ENCODE measurements at places on chromosomes 1 and 21.

GRCh38 chr1:111202707-111203623, 2.5 kb upstream of the DENND2D start:
- no peak for DNase-seq

- no peak for DNase-seq
These were observed 3.3 kb upstream of the GBP1 start for GRCh38 chr1:89068291-89068690.

- DNase-seq = no peak
These were observed 16.3 kb downstream of the FAAH start for GRCh38 chr1:46410156-46411009.

DNA sequence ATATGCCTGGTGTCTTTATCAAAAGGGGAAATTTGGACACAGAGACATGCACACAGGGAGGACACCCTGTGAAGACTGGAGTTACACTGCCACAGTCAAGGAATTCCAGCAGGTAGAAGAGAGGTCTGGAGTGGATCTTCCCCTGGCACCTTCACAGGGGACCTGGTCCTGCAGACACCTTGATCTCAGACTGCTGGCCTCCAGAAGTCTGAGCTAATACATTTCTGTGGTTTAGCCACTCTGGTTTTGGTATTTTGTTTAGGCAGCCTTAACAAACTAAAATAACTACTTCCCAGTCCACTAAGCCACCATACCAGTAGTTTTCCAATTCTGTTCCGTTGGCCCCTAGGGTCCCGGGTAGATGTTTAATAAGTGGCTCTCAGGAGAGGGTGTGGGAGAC, 164.7 kb downstream of the SETD4 start:
- no peak for DNase-seq

DNA sequence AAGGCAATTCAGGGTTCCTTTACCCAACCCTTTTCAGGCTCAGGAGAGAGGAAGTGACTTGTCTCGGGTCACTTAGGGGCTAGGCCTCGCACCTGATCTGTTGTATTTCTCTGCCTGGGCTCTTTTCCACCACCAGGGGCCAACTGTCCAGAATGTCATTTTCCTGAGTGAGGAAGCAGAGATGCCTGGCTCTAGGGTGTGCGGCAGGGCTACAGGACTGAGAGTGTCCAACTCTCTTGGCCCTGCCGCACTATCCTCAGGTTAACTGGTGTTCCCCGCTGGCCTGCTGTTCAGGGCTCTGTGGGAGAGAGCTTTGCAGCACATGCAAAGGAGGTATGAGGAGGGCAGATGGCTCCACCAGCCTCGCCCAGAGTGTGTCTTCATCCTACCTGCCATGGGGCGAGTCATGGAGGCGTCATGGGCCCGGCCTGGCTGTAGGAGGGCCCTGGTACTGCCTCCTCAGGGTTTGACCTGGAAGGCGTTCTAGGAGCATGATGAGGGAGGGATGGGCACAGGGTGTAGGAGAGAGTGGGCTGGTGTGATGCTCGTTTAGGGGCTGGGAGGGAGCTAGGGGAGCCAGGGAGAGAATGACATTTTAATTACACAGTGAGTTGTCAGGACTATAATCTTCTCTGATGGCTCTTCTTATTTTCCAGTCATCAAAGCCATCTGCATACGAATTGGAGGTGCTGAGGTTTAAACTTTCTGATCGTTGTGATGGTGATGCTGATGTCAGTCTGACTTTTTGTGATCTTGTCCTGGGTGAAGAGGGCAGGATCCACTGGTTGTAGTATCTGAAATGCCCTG, 128.3 kb downstream of the NOS1AP start:
- DNase-seq = no peak

- no peak for DNase-seq
These were observed 316.8 kb upstream of the CAMK1G start for GRCh38 chr1:209266590-209267205.

- no peak for DNase-seq
These were observed 14.7 kb downstream of the PROX1 start for GRCh38 chr1:214002472-214002871.

DNA sequence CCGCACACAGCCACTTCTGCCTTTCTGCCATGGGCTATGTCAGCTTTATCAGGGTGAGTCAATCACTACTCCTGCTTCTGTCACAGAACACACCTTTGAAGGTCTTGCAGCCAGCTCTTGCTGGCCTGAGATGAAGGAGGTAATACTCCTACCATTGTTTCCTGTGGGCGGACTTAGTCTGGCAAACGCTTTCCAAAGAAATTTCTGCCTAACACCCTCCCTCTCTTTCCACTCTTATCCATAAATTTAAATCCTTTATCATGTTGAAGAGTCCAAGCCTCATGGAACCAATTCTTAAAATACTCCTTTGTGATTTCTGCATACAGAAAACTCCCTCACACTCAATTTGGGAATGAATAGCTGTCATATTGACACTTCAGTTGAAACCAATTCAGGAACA, 633.1 kb upstream of the CHRM3 start:
- no peak for DNase-seq

DNA sequence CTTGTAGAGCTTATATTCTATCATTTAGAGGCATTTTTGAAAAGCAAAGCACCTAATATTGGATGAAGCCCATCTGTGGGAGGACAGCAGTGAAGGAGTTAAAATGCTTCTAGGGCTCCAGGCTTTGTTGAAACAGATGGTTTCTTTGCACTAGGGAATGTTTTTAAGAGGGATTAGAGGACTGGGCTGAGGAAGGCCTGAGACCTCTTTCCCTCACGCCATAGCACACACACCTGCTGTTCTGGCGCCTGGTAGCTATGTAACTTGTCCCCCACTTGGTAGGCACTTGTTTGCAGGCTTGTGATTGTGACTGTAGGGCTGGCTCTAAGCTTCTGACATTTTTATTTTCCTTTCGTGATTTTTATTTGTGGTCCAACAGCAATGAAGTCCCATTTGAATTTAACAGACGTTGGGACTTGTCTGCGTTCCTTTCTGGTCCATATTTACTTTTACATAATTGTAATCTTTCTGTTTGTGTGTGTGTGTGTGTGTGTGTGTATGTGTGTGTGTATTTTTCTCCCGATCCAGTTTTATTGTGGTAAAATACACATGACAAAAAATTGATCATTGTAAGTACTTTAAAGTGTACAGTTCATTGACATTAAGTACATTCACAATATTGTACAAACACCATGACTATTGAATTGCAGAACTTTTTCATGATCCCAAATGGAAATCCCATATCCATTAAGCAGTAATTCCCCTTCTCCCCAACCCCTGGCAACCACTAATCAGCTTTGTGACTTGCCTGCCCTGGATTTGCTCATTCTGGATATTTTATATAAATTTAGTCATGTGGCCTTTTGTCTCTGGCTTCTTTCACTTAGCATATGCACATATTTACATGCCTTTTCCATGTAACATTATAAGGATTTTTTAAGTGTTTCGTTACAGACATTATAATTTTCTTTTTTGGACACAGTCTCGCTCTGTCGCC, 33.5 kb upstream of the MACF1 start:
- DNase-seq = no peak

DNA sequence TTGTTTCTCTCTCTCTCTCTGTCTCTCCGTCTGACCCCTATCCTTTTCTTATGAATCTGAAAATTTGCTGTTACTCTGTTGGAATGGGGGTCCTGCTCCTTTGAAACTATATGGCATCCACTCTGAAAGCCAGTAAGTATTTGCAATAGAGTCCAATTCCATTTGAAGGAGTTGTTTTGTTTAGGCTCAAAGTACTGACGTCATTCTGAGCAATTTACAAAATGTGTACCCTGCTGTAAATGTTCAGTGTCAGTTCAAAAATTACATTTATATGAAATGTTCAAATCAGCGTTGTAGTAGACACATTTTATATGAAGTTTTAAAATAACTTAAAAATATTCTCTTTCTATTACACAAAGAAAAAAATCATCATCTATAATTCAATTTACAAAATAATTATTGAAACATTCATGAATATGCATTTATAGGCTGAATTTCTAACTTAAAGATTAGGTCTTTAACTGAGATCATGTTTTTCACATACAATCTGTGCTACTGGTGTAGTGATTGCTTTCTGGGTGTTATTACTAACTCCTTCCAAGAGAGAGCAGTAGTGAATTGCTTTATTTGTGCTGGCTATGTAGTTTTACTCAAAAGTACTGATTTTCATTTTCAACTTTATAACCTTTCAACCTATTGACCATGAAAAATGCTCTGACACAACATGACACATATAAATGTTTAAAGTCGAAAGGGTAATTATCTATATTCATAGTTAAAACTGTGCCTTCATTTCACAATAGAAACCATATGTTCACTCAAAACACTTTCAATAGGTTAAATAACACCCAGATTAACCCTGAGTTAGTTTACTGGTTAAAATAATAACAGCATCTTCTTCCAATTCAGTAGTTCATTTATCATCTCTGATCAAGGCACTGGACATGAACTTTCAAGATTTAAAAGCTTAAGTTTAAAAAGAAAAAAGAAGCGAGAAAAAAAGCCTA, 253.1 kb upstream of the ADGRL4 start:
- no peak for DNase-seq

- peak; percentile 81 for DNase-seq
These were observed 30.2 kb downstream of the LPAR3 start for GRCh38 chr1:84862810-84863251.

DNA sequence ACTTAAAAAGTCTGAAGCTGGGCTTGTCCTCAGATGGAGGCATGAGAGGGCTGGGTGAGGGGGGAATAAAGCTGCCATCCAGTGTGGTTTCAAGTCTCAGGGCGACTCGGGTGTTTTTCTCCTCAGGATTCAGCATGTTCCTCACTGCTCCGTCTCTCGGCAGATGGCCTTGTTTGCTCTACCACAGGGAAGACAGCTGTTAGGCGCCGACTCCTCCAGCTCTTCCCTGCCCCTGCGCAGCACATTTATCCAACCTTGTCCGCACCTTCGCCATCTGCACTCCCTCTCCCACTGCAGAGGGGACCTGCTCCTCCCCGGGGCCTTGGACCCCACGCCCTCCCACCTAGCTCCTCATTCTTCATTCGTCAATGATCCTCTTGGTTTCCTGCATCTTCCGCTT, 16.6 kb upstream of the S100A11 start:
- DNase-seq = no peak

- DNase-seq = no peak
These were observed 110.5 kb upstream of the UBE2U start for GRCh38 chr1:64092851-64093371.

GRCh38 chr1:46587069-46587468, 17.0 kb downstream of the MKNK1 start:
- DNase-seq = no peak

- DNase-seq = no peak
These were observed 68.0 kb upstream of the WDR26 start for GRCh38 chr1:224502459-224503160.

- DNase-seq = no peak
These were observed 72.1 kb downstream of the ZNF648 start for GRCh38 chr1:181989261-181989920.

DNA sequence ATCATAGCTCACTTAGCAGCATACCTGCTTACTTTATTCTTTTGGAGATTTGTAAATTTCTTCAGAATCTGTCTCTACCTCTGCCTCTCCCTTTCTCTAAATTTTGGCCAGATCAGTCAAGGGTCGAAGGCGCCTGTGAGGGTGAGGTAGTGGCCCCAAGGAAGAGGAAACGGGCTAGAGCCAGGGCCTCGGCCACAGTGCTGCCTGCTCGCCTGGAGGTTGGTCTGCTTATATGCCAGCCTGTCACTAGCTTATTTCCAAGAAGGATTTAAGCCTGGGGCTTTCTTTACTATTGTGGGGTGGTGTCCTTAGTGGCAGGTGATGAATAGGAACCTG, 19.6 kb downstream of the PEX14 start:
- no peak for DNase-seq

DNA sequence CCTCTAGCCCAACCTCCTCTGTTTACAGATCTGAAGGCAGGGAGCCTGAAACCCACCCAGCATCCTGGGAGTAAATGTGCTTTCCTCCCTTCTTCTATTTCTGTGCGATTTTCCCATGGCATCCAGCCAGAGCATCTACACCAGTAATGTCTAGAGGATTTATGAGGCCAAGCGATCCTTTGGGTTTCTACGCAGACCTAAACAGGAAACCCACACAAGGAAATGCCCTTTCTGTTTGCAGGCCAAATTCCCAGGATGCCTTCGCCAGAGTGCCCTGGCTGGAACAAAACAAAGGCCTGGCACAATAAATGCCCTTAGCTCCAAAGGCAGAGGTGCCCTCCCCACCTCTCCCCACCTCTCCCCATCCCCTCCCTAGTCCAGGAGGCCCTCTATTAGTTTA, 110.5 kb upstream of the CDC42BPA start:
- no peak for DNase-seq

GRCh38 chr1:48677306-48678287, 99.1 kb downstream of the BEND5 start:
- DNase-seq = peak; percentile 5

DNA sequence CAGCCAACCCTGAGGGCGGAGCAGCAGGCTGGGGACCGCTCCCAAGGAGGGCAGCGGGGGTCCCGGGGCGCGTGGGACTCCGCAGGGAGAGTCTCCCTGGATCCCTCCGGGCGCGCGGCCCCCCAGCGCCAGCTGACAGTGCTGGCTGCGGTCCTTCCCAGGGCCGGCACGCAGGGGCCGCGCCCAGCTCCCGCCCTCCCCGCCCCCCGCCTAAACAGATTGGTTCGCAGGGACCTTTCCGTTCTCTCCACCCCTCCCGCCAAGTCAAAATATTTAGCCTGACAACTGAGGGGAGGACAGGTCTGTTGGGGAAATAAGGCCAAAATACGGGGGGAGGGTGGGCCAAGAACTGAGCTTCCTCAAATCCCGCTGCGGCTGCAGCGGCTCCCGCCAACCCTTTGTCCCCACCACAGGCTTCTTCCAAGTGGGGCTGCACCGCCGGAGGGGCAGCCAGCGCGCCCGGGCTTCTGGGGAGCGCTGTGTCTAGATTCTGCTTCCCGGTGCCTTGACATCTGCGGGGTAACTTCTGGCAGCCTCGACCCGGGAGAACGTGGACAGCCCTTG, at the start of gene INSRR:
INSRR (minus strand) TSS at position 159 of the 564 bp plus-strand sequence. CDS start 496 bp downstream, outside the sequence.
- no peak for DNase-seq

GRCh38 chr1:218810306-218810705, 363.4 kb upstream of the LYPLAL1 start:
- DNase-seq = no peak

GRCh38 chr1:96559707-96560596, 161.6 kb upstream of the PTBP2 start:
- no peak for DNase-seq

DNA sequence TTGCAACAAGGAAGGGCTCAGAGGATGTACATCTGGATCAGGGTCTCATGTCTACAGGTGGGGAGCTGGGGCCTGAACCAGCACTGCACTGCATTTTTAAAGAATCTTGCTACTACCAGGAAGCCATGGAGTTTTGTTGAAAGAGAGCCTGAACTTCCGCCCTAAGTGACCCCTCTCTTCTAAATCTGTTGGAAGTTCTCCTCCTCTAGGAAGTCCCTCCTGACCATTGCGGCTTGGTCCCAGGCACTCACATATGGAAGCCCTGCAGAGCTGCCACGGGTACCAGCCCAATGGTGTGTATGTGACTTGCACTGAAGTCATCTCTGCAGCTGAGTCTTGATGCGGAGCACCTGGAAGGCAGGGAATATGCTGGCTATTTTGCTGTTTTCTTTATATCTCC, 192.0 kb upstream of the GALNT2 start:
- no peak for DNase-seq
